CD4-positive, alpha-beta T cell treated with Interleukin-6 at 100 ng/mL for 8 hours (primary cell): ENCODE measurements at places on chromosomes 16 and 17.

- no peak for DNase-seq
Observed at GRCh38 chr17:45396496-45397205, 36.0 kb downstream of the ARHGAP27 start.

DNA sequence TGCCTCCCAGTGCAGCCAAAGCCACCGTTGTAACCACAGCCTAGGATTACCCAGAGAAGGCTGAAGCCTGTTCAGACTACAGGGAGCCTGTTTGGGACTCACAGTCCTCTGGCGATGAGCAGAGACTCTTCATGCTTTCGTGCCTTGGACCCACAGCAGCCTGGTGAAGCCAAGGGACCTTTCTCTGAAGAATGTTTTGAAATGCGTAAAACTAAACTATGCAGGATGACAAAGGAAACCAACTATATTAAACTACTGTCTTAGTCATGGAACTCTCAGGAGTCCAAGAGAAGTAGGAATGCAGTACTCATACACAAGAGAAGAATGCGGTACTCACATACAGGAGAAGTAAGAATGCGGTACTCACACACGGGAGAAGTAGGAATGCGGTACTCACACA is 20.9 kb downstream of the ABR start:
- no peak for DNase-seq

GRCh38 chr16:15849209-15849981 is 7.4 kb downstream of the MYH11 start:
- DNase-seq, result no peak

GRCh38 chr17:79065105-79065670 is 9.4 kb upstream of the ENGASE start:
- DNase-seq, result peak; percentile 60

DNA sequence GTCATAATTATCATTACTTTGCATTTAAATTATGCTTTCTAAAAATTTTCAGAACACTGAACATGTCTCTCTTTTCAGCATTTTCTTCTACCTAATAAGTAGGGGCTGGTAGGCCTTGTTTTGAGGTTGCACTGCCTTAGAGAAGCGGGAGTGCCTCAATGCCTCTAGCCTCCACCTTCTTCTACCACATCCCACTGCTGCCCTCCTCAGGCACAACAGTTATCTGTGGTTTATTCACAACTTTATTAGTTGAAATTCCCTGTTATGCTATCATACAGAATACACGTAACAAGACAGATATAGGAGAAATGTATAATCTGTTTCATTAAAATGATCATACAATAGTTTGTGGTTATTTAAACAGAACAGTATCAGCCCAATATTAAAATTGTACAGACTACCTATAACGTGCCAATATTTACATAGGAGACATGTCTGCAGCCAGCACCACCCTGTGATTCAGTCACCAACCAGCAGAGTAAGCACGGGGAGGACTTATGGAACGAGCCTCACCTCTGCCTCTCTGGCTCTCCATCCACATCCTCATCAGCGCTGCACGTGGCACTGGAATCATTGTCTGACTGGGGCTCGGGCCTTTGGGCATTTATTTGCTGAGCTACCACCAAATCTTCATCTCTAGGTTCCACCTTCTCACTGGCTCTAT is 101.2 kb downstream of the TTC19 start:
- no peak for DNase-seq

DNA sequence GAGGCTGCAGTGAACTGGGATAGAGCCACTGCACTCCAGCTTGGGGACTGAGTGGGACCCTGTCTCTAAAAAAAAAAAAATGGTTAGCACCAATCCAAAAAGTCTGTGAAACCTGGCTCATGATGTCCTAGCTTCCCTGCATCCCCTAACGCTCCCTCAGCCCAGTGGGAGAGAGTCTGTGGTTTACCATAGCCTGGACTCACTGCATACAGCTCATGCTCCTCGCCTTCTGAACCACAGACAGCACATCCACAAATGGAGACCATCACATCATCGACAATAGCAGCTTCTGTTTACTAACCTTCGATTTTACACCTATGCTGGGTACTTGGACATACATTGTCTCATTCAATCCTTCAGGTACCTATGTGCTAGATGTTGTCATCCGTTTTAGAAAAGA is 43.6 kb downstream of the NLRC5 start:
- DNase-seq, result no peak

- no peak for DNase-seq
Observed at GRCh38 chr17:67016039-67016762, 28.2 kb upstream of the CACNG1 start.

DNA sequence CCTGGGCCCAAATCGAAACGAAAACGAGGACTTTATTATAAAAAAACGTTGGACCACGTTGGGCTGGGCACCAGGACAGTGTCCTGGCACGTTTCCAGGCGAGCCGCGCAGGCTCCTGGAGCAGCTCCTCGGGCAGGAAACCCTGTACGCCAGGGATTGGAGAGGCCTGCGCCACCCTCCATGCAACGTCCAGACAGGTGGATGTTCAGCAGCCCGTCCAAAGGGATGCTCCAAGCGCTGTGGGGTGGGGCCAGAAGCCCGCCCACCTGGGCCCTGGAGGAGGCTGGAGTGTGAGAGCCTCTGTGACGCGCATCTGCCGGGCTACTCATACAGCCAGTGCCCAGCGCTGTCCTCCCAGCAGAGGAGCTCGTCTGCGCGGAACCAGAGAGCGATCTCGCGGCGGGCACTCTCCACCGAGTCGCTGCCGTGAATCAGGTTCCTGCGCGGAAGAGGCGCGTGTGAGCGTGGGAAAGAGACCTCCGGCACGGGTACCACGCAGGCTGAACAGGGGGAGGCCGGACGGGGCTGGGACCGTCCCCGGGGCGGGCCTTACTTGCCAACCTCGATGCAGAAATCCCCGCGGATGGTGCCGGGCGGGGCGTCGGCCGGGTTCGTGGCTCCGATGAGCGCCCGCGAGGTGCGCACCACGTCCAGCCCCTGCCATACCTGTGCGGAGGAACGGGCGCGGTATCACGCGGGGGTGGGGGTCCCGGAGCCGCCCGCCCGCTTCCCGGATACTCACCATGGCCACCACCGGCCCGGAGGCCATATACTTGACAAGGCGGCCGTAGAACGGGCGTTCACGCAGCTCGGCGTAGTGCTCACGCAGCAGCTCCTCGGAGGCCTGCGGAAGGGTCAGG is 785 bp downstream of the NME3 start:
- peak; percentile 37 for DNase-seq

DNA sequence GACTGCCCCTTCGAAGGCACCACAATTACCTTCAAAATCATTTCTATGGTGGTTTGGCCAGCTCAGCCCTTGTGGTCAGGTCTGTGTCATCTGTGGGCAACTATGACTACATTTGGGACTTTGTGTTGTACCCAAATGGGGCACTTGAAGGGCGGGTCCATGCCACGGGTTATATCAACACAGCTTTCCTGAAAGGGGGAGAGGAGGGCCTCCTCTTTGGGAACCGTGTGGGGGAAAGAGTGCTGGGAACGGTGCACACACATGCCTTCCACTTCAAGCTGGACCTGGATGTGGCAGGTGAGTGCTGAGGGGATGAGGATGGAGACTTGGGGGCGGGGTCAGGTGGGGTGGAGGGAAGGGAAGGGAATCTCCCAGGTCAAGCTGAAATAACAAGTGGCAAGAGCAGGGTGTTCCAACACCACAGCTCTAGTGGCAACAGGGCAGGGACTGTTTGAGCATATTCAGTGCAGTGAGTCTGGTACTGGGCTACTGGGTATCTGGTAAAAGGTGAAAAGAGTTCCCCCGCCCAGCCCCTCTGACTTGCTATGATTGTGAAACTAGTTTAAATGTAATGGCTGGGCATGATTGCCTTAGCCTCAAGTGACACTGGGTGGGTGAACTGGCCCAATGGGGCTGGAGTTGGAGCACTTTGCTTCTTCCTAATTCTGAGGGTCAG is 1.7 kb downstream of the AOC2 start:
- DNase-seq, result no peak

- DNase-seq, result peak; percentile 34
Observed at GRCh38 chr17:40415390-40415789, 2.3 kb downstream of the TOP2A start.

DNA sequence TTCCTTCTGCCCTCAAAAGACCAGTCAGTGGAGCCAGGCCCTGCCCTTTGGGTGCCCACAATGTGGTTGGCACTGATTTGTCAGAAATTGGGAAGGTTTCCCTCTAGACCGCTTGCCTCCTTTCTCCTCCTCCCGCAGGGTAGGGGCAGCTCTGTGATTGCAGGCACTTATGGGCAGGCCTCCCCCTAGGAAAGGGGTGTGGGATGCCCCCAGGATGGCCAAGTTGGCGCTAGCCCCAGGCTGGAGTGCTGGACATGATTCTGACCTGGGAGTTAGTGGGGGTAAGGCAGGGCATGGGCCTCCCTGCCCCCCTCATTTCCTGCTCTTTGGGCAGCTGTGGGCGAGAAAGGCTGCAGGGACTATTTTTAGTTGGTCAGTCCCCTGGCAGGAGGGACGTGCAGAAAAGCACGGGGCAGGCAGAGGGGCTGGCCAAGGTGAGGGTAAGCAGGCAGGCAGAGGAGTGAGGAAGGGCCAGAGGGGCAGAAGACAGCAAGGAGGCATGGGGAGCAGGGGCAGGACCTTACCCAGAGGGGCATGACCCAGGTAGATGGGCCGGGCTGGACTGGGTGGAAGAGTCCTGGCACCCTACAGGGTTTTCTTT is 3.3 kb downstream of the RARA start:
- DNase-seq, result no peak

GRCh38 chr16:50360779-50361178 is 8.0 kb downstream of the BRD7 start:
- DNase-seq, result no peak

DNA sequence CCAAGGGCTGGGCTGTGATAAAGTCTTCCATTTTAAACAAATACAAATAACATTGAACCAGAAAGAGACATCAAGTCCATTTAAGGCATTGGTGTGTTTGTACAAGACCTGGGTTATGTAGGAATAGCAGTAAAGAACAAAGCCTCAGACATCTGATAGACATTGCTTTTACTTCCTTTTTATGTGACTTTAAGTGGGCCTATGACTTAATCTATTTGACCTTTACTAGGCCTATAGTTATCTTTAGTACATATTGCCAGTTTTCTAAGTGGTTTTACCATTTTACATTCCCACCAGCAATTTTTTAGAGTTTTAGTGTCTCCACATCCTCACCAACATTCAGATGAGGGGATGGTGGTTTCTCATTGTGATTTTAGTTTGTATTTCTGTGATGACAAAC is 298.8 kb downstream of the ZFHX3 start:
- no peak for DNase-seq

DNA sequence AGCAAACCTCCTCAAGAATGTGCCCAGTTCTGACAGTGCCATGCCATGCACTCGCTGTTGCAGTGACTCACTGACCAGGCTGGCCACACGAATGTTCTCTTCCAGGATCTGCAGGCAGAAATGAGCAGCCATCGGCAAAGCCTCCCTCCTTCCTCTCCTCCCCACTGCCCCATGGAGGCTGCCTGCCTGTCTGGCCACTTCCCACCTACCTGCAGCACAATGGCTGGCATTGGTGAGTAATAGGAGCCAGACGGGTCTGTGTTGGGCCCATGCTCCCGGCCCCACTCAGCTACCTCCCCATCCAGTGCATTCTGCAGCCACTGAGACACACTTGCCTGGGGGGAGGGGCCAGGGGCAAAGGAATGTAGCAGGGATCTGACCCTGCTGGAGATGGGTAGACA is 2.8 kb upstream of the MATCAP1 start:
- DNase-seq, result no peak

GRCh38 chr16:11792410-11793241 is 4.4 kb downstream of the ZC3H7A start:
- no peak for DNase-seq

GRCh38 chr17:65588181-65588808 is 26.8 kb upstream of the AXIN2 start:
- no peak for DNase-seq

DNA sequence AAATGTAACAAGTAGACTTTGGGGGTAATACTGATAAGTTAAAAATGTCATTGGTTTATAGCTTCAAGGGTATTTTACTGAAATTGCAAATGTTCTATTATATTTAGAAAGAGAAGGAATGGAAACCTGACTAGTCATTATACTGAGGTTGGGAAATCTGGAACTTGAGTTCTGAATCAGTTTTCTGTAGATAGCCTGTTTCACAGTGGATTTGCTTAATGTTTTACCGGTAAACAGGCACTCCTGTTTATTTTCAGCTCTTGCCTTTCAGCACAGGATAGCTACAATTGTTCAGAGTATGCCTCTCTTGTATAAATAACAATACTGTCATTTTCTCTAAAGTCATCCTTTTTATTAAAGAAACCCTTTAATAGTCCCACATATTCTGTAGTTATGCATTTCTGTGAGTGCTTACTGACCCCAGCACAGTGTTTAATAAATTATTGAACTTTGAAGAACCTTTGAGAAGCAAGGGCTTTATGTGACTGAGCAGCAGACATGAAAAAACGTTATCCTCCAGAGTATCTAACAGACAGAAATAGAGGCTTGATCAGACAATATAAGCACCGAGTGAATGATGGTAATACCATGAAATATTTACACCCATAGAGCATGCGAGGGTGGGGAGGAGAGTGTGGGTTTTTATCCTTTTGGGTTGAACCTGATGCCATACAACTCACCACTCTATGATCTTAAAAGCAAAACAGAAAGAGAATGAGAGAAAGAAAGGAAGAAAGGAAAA is 58.2 kb downstream of the FTO start:
- DNase-seq, result no peak

- no peak for DNase-seq
Observed at GRCh38 chr17:77926981-77927380, 31.5 kb upstream of the TNRC6C start.

GRCh38 chr16:73817526-73818324 is 478.9 kb upstream of the PSMD7 start:
- DNase-seq, result no peak

- DNase-seq, result no peak
Observed at GRCh38 chr17:3669085-3669347, 404 bp downstream of the EMC6 start.

DNA sequence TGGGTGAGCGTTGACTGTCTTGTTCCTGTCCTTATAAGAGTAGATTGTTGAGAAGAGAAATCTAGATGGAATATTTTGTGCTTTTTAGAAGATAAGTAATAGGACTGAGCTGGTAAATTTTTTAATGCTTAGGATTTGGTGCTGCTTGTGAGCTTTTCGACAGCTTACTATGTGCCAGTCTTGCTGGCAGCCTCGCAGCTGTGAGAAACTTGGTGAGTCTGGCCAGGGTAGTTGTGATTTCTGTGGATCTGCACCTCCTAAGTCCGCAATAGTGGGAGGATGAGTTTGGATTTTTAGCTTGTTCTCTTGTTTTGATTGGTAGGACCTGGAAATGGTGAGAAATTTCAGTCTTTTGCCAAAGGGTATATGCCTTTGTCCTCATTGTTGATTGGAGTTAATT is 3.6 kb downstream of the SOCS7 start:
- no peak for DNase-seq

DNA sequence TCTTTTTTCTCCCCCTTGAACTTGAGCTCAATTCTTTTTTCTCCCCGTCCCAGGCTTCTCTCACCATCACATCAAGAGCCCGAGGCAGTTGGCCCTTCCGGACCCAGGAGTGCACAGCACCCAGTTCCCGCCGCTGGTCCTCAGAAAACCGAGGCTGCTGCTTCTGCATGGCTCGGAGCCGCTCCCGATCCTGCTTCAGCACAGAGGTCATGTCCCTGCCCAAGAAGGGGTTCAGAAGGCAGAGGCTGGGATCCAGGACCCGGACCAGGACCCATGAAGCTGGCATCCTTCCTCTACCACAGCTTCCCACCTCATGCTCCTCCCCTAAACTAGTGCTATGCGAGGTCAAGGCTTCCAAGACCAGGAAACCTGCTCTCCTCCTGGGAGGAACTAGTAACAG is 10.5 kb downstream of the PER1 start:
- DNase-seq, result no peak

- DNase-seq, result no peak
Observed at GRCh38 chr16:81756615-81757356, 22.3 kb upstream of the PLCG2 start.
